ENCODE measurements at places on chromosomes 1 and 21.

DNA sequence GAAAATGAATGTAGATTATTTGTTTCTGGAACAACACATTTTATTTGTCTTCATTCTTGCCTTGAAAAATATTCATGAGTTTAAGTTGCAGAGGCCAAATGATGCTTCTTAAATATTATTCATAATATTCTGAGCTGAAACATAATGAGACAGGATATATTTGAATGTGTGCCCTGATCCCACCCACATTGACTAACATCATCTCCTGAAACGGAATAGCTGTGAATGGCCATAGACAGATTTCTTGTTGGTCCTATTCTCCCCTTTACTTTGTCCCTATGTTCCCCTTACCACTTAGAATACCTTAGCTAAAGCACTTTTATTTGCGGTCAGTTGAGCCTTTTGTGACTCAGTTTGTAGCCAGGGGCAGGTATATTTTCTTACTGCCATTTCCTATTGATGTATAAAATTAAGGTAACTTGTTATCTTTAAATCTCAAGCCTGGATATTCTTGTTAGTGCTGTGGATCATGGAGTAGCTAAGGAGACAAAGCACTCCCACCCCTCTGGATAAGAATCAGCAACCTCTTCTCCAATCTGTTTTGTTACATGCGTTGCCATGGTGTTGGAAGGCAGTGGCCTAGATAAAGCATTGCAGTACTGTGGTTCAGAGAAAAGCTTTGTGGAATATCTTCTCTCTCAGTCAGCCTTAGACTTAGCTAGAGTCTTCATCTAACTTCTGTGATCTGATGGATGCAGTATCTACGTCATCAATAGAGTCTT is 478.5 kb upstream of the DEPDC1 start:
- no peak for DNase-seq

GRCh38 chr1:40932006-40932405 is 47.5 kb upstream of the CTPS1 start:
- no peak for DNase-seq

DNA sequence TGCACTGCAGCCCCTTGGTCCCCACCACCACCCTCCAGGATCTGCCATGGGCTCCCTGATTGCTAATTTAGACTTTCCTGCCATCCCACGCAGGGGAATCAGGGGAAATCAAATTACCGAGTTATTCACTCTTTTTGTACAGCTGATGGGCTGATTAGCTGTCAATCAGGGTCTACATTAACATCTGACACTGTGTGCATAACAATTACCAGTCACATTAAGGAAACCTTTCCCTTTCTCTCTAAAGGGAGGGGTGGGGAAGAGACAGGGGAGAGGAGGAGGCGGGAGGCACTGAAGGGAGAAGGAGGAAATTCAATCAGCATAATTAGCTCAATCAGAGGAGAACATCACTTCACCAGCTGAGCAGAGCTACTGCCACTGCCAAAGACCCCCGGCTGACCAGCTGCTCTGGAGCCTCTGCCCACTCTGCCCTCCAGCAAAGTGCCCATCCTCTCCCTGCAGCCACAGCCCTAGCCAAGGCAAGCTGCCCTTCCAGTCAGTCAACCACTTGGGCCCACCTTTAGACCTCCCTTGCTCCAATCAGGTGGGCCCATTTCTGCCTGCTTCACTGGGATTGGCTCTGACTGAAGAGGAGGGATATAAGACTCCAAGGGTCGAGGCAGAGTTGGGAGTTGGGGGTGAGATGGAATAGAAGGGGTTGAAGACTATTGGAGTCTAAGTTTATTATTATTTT is 199.3 kb upstream of the ZC3H12A start:
- no peak for DNase-seq

- DNase-seq, result no peak
Observed at GRCh38 chr1:36217670-36218069, 6.6 kb upstream of the THRAP3 start.

- DNase-seq, result no peak
Observed at GRCh38 chr1:214603819-214604252, 841 bp downstream of the CENPF start.

- no peak for DNase-seq
Observed at GRCh38 chr1:36448530-36449056, 1.7 kb downstream of the OSCP1 start.

DNA sequence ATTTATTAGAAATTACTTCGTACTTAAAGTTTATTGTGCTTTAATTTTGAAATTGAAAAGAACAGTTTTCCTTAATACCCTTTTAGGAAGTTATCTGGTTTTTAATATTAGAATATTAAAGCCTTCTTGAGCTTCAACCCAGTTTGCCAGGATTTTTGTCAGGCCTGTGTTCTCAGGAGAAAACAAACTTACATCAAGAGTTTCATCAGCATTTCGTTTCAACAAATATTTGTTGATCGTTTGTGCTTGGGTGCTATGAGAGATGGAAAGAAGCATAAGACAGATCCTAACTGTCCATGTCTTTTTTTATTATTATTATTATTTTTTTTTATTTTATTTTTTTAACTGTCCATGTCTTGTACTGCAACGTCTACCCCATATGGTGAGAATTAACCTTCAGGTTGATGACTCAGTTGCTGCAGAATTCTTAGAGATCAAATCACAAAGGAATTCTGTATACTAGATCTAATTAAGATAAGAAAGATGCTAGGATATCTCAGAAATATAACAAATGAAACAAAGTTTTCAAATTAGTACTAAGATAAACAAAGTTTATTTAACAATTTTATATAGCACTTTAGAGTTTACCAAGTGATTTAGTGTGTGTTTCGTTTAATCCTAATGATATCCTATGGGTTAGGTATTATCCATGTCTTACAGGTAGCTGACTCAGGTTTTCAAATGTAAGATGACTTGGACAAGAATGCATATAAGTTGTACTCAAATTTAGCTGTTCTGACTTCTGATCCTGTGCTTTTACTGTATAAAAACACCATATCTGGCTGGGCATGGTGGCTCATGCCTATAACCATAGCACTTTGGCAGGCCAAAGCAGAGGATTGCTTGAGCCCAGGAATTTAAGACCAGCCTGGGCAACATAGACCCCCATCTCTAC is 14.3 kb downstream of the FBXO28 start:
- DNase-seq, result no peak

All from C1 segment of cervical spinal cord (tissue), 14 donors.